Right ventricle myocardium inferior (tissue), 1 donor: ENCODE measurements at places on chromosomes 7 and 10. TPM values are rescaled to one million over a fixed set of nuclear protein-coding genes. Genes with fewer than 3 reads are reported as not detected.

PILRA gene
- total RNA-seq = 3.8 TPM

HNRNPF gene
- total RNA-seq = 87.6 TPM

VGF gene
- total RNA-seq = not detected

SPAG6 gene
- total RNA-seq = not detected

NUTM2A gene
- 1.9 TPM for total RNA-seq

OR2A12 gene
- total RNA-seq = not detected

CLIP2 gene
- 7.5 TPM for total RNA-seq

ZNF438 gene
- total RNA-seq = 12.8 TPM

MRC1 gene
- 38.3 TPM for total RNA-seq
